M059J (cell line): ENCODE measurements at places on chromosomes 3 and 15.

DNA sequence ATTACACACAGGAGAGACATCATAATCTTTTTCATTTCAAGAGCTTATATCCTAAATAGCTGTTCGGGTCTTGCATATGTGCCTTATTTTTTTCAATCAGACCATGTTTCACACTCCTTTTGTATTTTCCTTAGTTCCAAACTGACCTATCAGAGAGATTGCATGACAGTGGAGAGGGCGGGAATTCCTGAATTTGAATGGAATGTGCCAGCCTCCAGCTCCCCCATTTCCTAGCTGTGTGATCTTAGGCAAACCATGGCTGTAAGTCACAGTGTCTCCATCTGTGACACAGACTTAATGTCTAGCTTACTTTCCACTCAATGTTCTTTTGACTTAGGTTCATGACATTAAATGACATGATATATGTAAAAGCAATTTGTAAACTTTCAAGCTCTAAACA is 62.0 kb upstream of the CSTA start:
- no peak for DNase-seq

- peak; percentile 25 for DNase-seq
Observed at GRCh38 chr15:68113273-68113672, 59.2 kb downstream of the PIAS1 start.

DNA sequence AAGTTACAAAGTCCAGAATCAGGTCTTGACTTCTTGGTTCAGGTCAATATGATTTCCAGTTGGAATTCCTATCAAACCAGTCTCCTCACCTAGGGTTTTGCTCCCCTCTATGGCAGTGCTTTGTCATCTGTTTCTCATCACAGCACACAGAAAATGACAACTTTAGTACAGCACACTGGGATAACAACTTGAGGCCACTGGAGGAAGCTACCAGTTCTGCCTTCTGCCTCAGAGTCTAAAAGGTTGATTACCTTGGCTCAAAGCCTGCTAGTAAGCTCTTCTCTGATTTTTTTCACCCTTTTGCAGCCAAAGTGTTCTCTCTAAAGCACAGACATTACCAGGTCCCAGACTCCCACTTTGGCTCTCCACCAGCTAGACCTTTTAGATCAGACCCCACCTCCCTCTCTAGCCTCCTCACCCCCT is 24.8 kb upstream of the TRIM59 start:
- DNase-seq, result peak; percentile 40

- DNase-seq, result no peak
Observed at GRCh38 chr3:26438981-26439884, 183.3 kb upstream of the LRRC3B start.

DNA sequence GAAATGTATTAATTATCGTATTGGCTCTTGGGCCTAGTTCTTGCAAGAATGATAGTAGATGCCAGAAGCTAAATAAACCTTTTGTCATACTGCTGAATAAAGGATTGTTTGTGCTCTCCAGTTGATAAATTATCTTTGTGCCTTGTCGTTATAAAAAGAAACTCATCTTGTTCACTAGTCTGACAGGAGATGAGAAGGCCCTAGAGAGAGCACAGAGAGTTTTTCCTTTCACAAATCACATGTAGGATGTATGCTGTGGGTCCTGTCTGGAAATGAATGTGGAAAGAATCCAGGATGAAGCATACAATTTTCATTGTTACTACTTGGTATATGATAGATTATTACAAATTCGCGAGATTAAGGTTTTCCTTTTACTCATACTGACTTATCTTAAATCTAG is 113.0 kb downstream of the NLGN1 start:
- DNase-seq, result no peak

DNA sequence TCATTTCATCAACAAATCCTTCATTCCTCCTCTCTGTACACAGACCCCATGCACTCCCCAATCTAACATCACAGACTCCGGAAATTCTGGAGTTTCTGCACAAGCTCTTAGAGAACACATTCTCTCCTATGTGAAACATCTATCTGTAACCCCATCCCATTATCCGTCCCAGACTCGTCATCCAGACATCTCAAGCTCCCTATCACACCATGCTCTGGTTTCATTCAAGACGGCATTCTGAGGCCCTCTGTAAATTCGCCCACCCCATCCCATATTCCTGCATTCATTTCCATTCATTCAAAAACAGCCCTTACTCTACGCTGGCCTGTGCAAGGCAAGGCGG is 575 bp downstream of the LEO1 start:
- no peak for DNase-seq

GRCh38 chr15:80055933-80056332 is 3.5 kb upstream of the ZFAND6 start:
- no peak for DNase-seq

DNA sequence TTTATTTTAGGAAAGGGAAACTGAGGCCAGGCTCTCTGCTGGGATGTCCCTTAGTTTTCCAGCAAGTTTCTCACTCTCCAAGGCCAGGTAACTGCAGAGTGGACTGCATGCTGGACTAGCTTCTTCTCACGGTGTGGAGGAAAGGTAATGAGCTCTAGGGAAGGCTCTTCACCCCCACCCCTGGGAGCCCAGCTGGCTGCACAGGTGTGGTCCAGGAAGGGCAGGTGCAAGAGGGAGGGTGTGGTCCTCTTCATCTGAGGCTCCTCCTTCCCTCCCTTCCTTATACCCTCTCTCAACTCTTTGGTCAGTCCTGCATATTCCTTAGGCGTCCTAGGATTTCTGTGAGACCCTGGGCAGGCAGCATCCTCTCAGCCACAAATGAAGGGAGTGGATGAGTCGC is 33.9 kb downstream of the RNU5B-1 start:
- DNase-seq, result no peak

DNA sequence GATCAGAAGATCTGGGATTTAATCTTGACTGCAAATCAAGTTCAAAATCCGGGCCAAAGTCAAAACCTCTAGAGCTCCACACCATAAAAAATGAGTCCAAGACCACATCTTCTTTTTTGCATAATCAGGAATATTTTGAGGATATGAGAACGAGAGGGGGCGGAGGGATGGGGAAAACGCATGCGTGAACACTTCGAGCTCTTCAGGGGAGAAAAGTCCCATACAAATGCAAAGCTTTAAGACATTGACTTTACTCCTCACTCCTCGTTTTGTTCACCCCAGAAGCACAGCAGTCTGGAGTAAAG is 68.2 kb downstream of the SUMF1 start:
- no peak for DNase-seq

- no peak for DNase-seq
Observed at GRCh38 chr15:65963911-65964482, 94.7 kb downstream of the RAB11A start.

GRCh38 chr3:14980689-14981088 is 33.3 kb downstream of the NR2C2 start:
- DNase-seq, result no peak

- DNase-seq, result peak; percentile 95
Observed at GRCh38 chr3:188687389-188687788, 484.4 kb upstream of the TPRG1 start.

GRCh38 chr15:48143856-48144255 is 23.1 kb downstream of the SLC24A5 start:
- DNase-seq, result peak; percentile 61

DNA sequence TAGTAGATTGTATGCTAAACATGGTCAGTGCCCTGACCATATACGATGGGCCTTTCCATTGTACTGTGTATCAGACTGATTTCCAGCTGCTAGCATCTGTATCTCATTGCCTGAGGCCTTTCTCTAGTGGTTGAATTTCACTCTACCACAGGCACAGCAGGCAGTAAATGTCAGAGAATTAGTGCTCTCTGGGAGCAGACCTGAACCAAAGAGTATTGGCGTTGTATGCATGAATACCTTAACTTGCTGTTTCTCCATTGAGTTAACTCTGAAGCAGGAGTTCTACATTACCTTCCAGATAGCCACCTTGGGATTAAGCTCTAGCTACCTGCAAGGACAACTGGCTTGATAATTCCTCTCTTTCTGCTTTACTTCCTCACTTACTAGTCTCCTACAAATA is 439.2 kb upstream of the EPHA3 start:
- no peak for DNase-seq

GRCh38 chr3:94946683-94947082 is 883.8 kb downstream of the NSUN3 start:
- DNase-seq, result no peak

- no peak for DNase-seq
Observed at GRCh38 chr3:31880482-31881078, 100.5 kb downstream of the OSBPL10 start.

DNA sequence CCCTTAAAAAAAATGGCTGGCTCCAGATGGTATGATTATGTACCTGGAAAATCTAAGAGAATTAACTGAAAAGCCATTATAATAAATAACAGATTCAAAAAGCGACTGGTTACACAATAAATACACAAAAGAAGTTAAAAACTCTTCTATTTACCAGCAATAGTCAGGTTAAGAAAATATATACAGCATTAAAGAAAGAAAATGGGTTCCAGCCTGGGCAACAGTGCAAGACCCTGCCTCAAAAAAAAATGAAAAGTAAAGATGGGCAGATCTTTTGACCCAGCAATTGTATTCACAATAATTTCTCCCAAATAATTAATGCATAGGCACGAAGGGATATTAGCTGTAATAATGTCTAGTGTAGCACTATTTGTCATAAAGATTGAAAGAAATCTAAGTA is 8.7 kb downstream of the TBC1D5 start:
- DNase-seq, result no peak

GRCh38 chr15:83194528-83194927 is 13.1 kb downstream of the HDGFL3 start:
- DNase-seq, result no peak

- DNase-seq, result no peak
Observed at GRCh38 chr3:47473391-47473790, 2.4 kb downstream of the SCAP start.

- no peak for DNase-seq
Observed at GRCh38 chr15:84398763-84399701, 163.5 kb downstream of the GOLGA6L4 start.

GRCh38 chr3:52245322-52246263 is at the start of gene PPM1M:
Gene PPM1M, plus strand, starts transcription at chr3:52245759. Its CDS starts 66 bp downstream, at chr3:52245825.
- DNase-seq, result peak; percentile 39

DNA sequence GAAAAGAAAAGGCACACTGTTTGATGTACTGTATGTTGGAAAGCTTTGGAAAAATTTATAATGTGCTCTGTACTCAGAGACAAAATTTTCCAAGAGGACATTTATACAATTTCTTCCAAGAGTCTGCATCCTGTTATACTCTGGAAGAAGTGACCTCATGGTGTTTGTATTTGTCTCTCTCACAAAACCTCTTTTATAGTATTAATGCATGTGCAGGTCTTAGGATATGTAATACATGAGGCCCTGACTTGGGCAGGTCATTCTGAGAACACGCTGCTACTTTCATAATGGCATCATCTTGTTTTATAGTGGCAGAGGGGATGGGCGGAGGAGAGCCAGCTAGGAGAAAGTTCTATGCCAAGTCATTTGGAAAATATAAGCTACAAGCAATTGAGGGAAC is 72.0 kb upstream of the P3H2 start:
- no peak for DNase-seq

DNA sequence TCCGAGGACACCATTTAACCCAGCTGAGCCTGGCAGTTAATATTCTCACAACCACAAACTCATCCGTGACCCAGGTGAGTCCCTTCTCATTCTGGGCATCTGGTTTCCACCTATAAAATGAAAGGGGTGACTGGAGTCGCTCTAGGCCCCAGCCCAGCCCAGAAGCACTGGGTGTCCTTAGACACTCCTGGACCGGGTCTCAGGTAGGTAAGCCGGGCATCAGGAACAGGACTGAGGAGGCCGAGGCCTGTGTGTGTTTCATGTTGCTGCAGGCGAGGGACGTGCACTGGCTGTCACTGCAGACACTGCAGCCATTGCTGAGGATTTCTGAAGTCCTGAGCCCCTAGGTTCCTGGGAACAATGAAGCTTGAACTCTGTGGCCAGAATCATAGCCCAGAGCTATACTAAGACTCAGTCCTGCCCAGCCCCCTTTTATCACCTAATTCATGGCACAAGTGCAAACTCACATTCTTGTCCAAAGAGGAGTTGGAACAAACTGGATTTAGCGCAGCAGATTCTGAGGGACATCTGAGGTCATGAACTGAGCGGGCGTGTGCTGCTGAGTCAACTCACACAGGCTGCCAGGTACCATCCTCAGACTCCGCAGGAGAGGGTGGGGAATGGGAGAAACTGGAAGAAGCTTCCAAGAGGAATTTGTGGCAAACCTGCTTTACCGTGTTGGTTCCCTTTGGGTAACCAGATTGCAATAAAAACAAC is 184.9 kb downstream of the FAM43A start:
- peak; percentile 95 for DNase-seq

DNA sequence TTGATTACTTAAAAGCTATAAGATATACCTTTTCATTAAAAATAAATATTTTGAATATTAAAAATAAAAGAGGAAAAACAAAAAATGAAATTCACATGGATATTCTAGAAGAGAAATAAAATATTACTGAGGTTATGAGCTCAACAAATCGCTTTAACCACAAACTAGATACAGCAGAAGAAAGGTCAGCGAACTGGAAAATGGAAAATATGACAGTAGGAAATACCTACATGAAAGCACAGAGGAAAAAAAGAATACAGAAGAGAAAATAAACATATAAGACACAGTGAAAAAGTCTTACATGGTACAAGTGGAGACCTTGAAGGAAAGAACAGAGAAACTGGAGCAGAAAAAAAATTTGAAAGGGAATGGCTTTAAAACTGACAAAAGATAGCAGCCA is 33.2 kb downstream of the SCAPER start:
- DNase-seq, result peak; percentile 4

DNA sequence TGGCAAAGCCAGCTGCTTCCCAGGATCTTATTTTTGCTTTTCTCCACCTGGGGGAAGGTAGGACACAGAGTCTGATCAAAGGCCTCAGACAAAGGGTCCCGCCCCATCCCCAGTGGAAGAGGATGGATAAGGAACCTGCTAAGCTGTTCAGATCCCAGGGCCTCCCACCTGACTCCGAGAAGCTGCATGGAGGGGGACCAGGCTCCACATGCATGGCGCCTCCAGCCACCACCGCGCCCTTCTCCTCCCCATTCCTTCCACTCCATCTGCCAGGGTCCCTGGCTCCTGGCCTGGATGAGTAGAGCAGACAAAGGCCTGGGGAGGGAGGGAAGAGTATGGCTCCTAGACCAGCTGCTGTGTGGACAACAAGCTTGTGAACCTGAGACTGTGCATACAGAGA is 20.0 kb upstream of the CRABP1 start:
- DNase-seq, result no peak

DNA sequence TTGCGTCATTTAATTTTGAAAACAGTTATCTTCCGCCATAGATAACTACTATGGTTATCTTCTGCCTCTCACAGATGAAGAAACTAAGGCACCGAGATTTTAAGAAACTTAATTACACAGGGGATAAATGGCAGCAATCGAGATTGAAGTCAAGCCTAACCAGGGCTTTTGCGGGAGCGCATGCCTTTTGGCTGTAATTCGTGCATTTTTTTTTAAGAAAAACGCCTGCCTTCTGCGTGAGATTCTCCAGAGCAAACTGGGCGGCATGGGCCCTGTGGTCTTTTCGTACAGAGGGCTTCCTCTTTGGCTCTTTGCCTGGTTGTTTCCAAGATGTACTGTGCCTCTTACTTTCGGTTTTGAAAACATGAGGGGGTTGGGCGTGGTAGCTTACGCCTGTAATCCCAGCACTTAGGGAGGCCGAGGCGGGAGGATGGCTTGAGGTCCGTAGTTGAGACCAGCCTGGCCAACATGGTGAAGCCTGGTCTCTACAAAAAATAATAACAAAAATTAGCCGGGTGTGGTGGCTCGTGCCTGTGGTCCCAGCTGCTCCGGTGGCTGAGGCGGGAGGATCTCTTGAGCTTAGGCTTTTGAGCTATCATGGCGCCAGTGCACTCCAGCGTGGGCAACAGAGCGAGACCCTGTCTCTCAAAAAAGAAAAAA is 1.2 kb downstream of the B2M start:
- DNase-seq, result peak; percentile 79
